Articular chondrocyte of knee joint (primary cell): ENCODE measurements at places on chromosomes 16 and 17. TPM values are rescaled to one million over a fixed set of nuclear protein-coding genes. Genes with fewer than 3 reads are reported as not detected.

EVI2A gene
- 31.1 and 42.2 TPM in 2 replicates for total RNA-seq

NPIPB2 gene
- total RNA-seq, result 2.5 and 6.5 TPM in 2 replicates

CORO6 gene
- 4.5 and 4.7 TPM in 2 replicates for total RNA-seq

CEP112 gene
- total RNA-seq, result 10.6 and 15.1 TPM in 2 replicates

CCL23 gene
- total RNA-seq, result not detected in 2 replicates

RASD1 gene
- 13.9 and 49.0 TPM in 2 replicates for total RNA-seq

TMEM100 gene
- total RNA-seq, result 0.91 and 1.2 TPM in 2 replicates

CRAMP1 gene
- 8.9 and 9.4 TPM in 2 replicates for total RNA-seq

PIGQ gene
- total RNA-seq, result 17.6 and 22.3 TPM in 2 replicates

CCL14 gene
- not detected in 2 replicates for total RNA-seq

DNAI2 gene
- total RNA-seq, result not detected in 2 replicates

GCGR gene
- not detected in 2 replicates for total RNA-seq

NGFR gene
- total RNA-seq, result 0.11 and 0.13 TPM in 2 replicates

MYH3 gene
- 0.86 and 1.4 TPM in 2 replicates for total RNA-seq

CHP2 gene
- not detected in 2 replicates for total RNA-seq

KCTD19 gene
- 0.11 TPM in 1 of 2 replicates, not detected in the other for total RNA-seq

TLCD3A gene
- 20.3 and 23.1 TPM in 2 replicates for total RNA-seq

NPIPB9 gene
- 6.1 and 6.7 TPM in 2 replicates for total RNA-seq

ADAD2 gene
- total RNA-seq, result not detected in 2 replicates

CYTH1 gene
- total RNA-seq, result 19.2 and 20.1 TPM in 2 replicates

RAPGEFL1 gene
- 1.9 and 2.0 TPM in 2 replicates for total RNA-seq

RASL10B gene
- total RNA-seq, result 0.91 and 1.4 TPM in 2 replicates

NPEPPS gene
- 111 and 117 TPM in 2 replicates for total RNA-seq

SLC5A2 gene
- total RNA-seq, result not detected in 2 replicates
